NCI-H510A (cell line): ENCODE measurements at places on chromosomes 1 and 21.

DNA sequence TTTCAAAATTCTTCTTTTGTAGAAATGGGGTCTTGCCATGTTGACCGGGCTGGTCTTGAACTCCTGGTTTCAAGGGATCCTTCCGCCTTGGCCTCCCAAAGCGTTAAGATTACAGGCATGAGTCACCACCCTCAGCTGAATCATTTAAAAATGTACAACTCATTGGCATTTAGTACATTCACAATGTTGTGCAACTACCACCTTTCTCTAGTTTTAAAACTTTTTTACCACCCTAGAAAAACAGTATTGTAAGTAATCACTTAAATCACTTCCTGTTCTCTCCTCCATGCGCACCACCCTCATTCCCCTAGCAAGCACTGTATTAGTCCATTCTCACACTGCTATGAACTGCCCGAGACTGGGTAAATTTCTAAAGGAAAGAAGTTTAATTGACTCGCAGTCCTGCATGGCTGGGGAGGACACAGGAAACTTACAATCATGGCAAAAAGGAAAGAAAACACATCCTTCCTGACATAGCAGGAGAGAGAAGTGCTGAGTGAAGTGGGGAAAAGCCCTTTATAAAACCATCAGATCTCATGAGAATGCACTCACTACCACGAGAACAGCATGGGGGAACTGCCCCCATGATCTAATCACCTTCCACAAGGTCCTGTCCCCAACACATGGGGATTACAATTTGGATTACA is 14.4 kb upstream of the THEM5 start:
- no peak for DNase-seq

GRCh38 chr21:33651965-33652680 is 9.8 kb downstream of the ITSN1 start:
- DNase-seq = peak; percentile 29

GRCh38 chr1:168236836-168237611 is 11.2 kb downstream of the SFT2D2 start:
- DNase-seq = no peak

DNA sequence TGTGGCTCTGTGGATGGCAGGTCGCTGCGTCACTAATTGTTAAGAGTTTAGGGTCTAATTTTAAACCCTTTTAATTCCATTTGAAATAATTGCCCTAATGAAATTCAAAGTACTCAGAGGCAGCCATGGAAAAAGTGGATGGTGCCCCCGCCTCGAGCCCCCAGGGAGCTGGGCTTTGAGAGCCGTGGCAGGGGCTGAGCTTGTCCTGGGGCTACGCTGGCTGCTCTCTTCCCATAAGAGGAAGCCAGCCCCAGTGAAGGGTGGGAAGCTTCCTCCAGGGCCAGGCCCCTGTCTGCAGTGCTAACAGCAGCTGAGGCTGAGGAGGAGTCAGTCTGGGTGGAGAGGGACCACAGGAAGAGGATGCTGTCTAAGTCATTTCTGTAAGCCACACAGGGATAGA is 315.0 kb upstream of the POU3F1 start:
- DNase-seq = no peak

DNA sequence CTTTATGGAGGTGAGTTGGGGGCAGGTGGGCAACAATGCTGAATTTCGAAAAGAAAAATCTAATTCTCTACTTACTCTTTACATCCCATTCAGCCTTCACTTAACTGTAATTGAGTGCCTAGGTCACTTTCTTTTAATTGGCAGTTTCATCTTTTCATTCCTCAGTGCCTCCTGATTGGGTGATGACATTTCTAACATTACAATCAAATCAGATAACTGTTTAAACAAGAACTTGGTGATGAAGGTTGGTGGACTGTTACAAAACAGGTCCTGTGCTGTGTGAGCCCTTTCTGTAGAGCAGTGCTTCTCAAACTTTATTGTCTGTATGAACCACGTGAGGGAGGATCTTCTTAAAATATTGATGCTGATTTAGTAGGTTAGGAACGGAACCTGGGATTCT is 40.1 kb upstream of the KCNQ4 start:
- no peak for DNase-seq

DNA sequence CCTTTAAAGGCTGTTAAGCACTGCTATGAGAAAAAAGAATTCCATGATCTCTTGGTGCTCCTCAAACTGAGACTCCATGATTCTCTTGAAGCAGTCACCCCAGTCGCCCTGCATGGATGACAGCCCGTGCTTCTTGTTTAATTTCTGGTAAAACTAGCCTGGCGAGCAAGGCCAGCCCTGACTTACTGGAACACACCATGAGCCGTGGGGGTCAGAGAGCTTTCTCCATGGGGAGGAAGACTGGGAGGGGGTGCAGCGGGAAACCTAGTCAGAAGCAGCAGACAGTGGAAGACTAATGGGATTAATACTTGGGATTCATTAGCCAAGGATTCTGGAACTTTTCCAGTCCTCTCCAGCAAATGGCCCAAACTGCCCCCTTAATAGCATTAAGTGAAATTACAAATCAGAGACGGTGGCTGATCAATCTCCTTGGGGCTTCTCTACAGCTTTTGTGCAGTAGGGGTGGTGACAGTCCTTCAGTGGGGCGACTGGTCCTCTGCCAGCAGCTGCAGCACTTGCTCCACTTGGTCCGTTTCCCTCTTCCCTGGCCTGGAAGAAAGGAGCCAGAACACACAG is 57.2 kb upstream of the LRRN2 start:
- DNase-seq = no peak

GRCh38 chr1:42258218-42258617 is 76.8 kb downstream of the FOXJ3 start:
- no peak for DNase-seq

- DNase-seq = no peak
Observed at GRCh38 chr1:233349137-233349536, 21.6 kb downstream of the MAP3K21 start.

GRCh38 chr1:207885129-207886032 is 25.5 kb downstream of the CD34 start:
- DNase-seq = peak; percentile 24

DNA sequence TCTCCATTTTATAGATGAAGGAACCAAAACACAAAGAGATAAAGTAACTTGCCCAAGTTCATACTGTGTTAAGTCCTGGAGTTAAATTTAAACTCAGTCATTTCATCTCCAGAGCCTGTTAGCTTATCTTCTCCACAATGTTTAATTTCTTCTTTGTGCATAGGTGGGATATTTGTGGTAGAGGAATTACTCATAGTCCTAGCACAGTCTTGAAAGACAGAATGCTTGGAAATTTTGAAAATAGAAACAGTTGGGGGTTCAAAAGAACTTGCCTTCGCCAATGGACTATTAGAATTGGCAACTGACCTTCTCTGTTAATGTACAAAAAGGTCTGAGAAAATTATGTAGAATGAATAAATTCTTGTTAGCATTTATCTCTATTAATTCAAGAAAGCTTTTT is 832.0 kb upstream of the PRMT6 start:
- DNase-seq = no peak

DNA sequence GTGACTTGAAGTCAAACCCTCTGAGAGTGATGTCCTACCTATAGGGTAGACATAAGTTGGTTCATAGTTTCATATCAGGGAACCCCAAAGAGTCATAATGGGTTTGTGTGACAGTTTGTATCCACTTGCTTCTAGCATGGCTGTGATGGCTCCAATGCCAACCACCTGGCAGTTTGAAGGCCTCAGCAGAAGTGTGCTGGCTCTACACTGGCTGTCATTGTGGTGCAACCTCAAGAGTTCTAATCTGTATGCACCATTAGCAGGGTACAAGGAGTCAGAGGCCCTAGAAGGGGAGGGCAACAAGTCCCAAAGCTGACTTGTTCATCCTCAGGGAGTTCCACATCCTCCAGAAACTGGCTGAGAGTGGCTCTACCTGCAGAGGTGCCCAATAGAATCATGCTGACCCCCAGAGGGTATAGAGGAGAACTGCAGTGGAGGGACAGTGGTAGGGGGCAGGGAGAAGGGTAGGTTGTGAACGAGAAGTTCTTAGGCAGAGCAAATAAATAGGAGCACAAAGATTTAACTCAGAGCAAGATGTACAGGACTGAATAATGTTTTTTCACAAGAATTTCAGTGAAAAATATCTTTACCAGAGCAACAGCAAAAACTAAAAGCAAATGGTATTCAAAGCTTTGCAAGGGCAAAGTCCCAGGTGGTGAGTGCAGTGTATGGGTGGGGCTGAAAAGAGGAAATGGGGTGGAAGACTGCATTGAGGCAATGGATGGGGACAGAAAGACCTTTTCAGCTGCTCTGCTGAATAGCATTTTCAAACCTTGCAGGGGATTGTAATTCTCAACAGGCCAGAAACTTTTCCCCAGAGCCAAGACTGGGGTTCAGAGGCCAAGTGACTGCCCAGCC is 3.2 kb downstream of the FCRL2 start:
- DNase-seq = no peak

- no peak for DNase-seq
Observed at GRCh38 chr1:55747408-55747841, 532.3 kb upstream of the USP24 start.

GRCh38 chr21:28827422-28827821 is 165.3 kb downstream of the LTN1 start:
- DNase-seq = no peak

DNA sequence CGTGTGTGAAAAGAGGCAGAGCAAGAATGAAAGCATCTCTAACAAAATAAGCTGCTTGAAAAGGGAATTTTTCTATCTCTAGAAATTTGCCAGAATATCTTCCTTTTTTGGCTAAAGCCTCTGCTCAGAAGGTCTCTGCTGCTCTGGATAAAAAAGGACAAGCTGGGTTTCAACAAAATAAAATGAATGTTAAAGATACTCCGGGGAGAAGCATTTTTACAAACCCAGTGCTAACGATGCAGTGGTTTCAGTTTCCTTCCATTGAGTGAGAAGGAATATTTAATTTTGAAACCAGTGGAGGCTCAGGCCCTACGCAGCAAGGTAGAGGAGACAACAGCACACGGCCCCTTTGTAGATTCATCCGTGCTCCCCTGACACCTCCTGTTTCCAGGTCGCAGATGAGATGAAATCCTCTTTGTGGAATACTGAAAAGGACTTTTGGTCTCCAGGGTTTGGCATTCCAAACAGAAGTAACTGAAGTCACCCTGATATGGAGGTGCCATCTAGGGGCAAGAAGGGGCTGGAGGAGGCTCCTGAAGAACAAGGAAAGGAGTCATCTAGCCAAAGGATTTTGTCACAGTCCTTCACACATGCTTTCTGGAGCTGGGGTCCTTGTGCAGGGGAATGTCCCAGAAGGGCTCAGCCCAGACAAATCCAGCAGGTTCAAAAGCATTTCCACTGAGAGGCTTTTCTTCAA is 65.7 kb upstream of the SYT6 start:
- no peak for DNase-seq

DNA sequence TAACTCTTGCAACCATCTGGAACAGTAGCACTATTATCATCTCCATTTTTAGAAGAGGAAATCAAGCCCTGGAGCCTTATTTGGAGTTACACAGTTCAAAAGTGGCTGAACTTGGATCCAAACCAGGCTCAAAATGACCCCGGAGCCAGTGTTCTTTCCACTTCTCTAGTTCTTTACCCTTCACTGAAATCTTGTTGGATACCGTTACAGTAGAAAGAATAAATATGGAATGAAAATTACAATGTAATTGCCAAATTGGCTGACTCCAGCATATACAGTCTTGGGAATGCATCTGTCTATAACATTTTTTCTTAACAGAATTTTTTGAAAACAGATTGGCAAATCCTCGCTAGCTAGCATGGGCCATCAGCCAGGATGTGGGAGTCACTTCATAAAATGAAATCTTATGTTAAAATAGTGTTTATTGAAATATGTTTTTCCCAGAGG is 261.4 kb downstream of the CTH start:
- DNase-seq = no peak

GRCh38 chr1:63935553-63935952 is 161.7 kb downstream of the ROR1 start:
- DNase-seq = no peak

GRCh38 chr1:4061521-4062031 is 161.5 kb upstream of the C1orf174 start:
- no peak for DNase-seq

- DNase-seq = no peak
Observed at GRCh38 chr21:39663742-39664492, 51.2 kb downstream of the B3GALT5 start.

- no peak for DNase-seq
Observed at GRCh38 chr1:82073659-82074058, 272.9 kb downstream of the ADGRL2 start.

- no peak for DNase-seq
Observed at GRCh38 chr1:244917073-244917670, 52.8 kb upstream of the HNRNPU start.

DNA sequence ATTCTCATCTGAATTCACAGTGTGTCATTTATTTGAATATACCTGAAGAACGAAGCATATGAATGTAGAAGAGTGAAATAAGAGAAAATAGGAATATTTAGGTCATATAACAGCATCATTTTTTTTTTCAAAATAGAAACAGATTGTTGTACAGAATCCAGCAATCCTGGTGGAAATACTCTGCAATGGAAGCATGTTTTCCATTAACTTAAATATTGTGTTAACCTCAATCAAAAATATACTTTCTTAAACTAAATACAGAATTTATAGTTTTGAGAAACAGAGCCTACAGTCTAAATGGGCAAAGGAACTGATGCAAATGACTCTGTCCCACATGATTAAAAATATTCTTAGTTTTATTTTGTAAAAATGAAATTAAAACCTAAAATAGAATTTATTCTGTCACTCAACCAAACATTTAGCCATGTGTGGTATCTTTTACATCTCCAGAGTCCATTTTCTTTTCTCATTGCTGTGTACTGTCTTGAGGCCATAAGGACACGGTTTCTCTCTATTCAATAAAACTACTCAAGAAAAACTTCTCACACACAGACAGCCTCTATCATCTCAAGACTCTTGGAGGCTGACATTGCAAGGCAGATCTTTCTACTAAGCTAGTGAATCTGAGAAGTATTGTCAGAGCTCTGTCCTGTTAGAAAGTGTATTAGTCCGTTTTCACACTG is 322.6 kb downstream of the LTN1 start:
- no peak for DNase-seq

DNA sequence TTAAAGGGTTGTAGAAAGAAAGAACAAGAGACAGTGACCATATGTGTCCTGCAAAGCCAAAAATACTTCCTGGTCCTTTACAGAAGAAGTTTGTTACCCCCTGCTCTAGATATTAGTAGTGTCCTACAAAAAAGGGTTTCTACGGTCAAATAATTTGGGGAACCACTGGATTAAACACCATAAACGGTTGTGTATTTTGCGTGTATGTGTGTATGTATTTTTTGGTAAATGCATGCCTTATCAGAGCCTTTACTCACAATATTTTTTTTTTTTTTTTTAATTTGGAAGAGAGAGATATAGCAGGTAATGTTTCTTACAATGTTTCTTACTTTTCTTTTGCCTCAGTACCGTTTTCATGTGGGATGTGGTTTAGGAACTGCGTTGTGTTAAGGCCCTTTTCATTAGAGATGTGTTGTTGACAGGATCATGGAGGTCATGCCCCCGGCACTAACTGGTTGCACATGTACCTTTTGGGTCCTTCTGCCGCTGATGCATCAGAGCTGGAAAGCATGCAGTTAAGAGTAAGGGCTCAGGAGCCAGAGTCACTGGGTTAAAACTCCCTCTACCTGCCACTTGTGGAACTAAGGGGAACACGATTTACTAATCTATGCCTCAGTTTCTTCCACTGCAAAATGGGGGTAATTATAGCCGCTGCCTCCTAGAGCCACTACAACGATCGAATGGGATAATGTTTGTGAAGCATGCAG is 234.6 kb upstream of the KAZN start:
- DNase-seq = no peak

GRCh38 chr1:167578939-167579521 is 25.5 kb upstream of the CREG1 start:
- DNase-seq = no peak
